ENCODE measurements at places on chromosomes 7 and 10.

DNA sequence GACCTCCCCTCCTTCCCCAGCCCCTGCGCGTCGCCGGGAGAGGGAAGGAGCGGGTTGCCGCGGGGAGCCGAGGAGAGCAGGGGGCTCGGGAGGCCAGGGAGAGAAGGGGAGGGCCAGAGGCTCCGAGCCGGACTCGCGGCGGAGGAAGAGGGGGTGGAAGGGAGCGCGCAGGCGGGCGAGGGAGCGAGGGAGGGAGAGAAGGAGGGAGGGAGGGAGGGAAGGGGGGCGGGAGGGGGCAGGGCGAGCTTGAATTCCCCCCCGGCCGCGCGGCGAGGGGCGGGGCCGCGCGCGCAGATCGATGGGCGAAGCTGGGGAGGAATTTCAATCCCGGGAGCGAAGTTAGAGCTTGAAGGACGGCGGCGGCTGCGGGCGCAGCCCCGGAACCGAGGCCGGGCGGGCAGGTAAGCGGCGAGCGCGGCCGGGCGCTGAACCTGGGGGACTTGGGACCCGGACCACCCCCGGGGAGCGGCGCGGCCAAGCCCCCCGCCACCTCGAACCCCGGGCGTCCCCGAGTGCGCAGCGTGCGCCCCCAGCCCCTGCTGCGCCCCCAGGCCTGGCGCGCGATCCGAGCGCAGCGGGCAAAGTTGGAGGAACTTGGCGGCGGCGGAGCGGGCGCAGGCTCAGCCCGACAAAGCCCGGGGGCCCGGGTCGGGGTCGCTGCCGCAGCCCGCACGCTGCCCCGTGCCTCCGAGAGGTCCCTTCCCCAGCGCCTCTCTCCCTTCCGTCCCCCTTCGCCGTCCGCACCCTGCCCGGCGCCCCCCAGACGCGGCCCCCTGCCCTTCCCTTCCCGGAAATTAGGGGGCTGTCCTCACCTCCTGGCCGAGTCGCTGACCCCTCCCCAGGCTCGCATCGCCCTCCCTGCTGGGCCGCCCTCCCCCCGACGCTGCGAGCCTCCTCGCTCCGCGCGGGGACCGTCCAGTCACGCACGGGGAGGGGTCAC, at the start of gene ELFN1:
Gene ELFN1, plus strand, starts transcription at position 324 of the 940 bp plus-strand sequence. CDS start 74,320 bp downstream, outside the sequence.
- DNase-seq = no peak

DNA sequence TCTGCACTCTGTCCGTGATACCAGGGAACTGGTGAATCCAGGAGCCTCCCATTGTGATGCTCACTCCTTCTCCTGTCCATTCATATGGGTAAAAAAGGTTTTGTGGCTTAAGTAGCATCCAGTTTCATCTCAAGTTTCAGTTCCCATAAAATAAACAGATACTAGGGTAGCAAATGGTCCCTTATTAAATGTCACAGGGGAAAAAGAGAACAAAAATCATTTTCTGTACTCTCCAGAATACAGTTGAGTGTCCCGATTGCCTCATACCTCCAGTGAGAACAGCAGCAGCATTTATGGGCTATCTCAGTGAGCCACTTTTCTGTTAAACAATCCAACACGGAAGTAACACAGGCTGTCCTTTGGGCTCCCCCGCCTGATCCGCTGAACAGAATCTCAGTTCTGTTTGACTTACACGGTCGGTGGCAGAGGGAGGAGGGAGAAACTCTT, 179.6 kb downstream of the CELF2 start:
- no peak for DNase-seq

- no peak for DNase-seq
These were observed 34.7 kb downstream of the SPOCK2 start for GRCh38 chr10:72053690-72054089.

DNA sequence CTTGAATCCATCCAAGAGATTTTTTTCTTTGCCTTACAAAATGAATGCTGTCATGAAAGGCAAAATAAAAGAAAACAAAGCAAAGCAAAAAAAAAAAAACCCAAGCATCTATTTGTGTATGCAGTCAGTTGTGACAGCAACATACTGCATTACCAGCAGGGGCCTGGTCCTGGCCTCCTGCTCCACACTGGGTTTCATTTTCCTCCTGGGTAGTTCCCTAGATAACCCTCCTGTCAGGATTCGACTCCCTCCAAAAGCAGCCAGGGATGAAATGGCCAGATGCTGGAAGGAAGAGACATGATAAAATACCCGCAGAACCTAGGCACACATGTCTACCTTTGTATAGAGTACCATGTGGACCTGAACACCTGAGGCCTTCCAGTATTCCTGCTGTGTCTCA, 148.6 kb downstream of the NRCAM start:
- DNase-seq = no peak

GRCh38 chr7:135710417-135711138, 17.4 kb downstream of the SLC13A4 start:
- DNase-seq = no peak

GRCh38 chr10:35336921-35337823, 863 bp downstream of the CCNY start:
- DNase-seq = no peak

DNA sequence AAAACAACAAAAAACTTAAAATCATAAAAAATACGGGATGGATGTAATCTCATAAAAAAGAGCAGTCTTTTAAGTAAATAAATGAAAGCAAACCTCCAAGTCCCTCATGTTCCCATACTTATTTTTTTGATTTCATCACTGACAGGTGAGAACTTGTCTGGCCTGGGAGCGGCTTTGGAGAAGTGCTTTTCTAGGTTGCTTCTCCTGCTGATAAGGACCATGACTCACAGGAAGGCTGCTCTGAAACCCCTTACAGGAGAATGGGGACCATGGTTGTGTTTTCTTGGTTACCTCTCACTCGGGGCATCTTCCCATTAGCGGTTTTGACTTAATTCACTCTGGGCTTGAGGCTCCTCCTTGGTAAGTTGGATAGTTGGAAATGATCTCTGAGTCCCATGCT, 237.4 kb downstream of the CAMK1D start:
- DNase-seq = no peak

GRCh38 chr7:101330011-101330484, 8.4 kb upstream of the IFT22 start:
- DNase-seq = no peak

DNA sequence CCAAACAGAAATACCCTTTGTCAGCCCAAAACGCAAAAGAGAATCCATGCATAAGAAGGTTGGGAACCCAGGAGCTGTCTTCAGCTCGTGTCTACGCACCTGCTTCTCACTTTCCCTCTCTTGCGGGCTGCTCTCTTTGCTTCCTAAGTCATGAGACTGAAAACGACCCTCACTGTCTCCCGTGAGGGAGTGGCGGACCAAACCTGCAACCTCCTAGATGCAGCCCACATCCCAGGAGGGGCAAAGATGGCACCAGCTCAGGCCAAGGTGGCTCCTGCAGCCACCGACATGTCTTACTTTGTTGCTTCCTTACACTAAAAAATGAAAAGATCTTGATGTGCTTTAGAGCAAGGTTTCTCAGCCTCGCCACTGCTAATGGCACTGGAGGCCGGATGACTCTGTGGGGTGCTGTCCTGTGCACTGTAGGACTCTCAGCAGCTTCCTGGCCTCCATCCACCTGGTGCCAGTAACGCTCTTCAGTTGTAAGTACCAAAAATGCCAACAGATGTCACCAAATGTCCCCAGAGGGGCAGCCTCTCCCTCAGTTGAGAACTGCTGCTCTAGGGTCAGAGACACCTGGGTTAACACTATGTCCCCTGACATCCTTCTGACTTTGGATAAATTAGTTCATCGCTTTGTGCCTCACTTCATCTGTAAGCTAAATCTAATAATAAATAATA, 179.8 kb upstream of the PFKP start:
- DNase-seq = no peak

DNA sequence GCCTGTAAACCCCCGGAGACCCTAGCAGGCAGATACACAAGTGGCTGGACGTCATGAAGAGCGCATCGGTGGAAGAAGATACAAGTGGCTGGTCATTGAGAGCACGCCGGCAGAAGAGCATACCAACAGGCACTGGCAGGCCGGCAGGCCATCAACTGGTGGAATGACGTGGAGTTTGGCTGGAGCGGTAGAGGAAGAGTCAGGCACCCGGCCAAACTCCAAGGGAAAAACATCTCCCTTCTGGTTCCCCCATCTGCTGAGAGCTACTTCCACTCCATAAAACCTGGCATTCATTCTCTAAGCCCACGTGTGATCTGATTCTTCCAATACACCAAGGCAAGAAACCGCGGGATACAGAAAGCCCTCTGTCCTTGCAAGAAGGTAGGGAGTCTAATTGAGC, 113.4 kb upstream of the NPSR1 start:
- DNase-seq = no peak

- DNase-seq = peak; percentile 58
These were observed 60.9 kb upstream of the ACSM6 start for GRCh38 chr10:95133016-95133752.

GRCh38 chr7:139776486-139777132, 1.2 kb downstream of the HIPK2 start:
- peak; percentile 76 for DNase-seq

DNA sequence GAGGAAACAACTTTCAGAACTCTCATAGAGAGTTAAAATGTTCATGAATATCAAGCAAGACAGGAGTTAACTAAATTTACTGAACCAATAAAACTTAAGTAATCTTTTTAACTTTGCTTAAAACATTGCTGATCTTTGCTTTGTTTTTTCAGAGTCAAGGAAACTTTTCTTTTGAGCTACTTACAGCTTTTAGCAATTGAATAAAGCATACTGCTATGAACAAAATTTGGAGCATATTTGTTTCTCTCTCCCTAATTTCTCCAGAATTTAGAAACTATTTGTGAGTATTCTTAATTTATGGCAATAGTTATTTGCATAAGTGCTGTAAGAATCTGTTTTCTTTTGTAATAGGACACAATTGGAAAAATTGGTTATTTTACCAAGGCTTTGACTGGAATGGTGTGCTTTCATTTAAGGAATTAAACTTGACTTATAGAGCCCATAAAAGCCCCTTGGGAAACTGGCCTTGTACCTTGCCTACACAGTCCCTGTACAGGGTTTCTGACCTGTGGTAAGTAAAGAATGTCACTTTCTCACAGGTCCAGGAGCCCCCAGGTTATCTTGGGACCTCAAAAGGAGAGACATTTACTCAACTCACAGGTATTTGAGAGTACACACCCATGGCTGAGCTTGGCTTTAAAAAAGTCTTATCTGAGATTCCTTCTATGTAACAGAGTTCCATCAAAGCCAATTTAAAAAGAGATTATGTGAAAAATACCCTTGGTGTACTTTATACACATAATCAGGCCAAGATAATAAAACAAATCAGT, 23.3 kb upstream of the KIAA1549 start:
- no peak for DNase-seq

- DNase-seq = no peak
These were observed 17.5 kb downstream of the ZNF33A start for GRCh38 chr10:38027986-38028385.

DNA sequence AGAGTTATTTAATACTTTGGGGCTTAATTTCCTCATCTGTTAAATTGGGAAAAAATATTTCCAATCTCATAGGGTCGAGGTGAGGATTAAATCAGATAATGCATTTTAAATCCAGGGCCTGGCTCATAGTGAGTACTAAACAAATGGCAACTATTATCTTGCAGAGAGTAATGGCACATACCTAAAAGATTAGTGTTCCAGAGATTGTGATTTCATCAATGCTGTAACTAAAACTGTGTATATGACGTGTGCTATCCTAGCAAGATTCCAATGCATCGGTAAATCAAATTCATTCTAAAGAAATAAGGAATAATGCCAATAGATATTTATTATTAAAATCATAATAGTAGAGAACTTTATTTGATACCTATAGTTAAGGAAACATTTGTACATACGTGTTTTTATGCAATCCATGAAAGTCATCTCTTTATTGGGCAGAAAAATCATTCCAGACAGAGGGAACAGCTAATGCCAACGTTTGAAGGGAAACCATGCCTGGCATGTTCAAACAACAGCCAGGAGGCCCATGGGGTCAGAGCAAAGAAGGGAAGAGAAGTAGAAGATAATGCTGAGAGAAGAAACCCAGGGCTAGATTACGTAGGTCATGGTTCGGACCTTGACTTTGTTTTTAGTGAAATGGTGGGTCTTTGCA, 174.8 kb upstream of the AGR3 start:
- DNase-seq = peak; percentile 27

DNA sequence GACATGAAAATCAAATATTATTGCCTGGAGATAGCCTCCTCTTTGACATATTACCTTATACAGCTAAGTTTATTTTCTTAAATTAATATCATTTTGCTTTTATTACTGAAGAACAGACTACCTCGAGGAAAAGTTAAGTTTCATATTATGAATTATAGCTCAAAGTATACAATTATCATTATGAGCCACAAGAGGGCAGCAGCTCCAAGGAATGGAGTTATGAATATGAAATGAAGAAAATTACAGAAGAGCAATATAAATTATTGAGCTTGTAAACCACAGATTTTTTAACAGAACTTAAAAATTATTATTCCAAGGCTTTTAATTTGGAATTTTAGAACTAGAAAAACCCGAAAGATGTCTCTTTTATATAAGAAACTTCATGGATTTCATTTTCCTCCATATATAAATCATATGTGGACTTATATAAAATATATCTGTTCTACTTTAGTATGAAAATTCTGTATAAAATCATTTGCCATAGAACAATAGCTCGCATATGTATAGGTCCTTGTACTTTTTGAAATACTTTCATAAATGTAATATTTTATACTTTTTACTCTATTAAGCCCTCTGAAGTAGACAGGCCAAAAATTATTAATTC, 40.1 kb downstream of the IQUB start:
- DNase-seq = peak; percentile 43

GRCh38 chr10:114829160-114829909, 7.8 kb downstream of the FHIP2A start:
- DNase-seq = no peak

DNA sequence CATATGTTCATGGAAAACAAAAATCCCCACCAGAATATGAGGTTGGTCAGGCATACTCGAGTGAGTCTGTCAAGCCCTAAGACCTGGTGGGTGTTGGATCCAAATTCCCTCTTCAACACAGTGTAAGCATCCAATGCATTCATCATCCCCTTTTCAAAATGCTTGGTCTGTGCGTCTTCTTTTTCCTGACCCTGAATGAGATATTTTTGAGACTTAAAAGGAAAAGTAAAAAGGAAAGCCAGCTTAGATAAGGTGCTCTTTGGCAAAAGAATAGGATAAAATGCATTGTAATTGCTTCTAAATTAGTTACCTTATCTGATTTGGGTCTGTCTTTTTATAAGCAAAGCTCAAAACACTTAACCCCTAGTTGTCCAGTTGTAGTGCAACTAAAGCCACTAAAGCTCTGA, 331.5 kb downstream of the PTEN start:
- no peak for DNase-seq
